Breast epithelium (tissue), 4 donors: ENCODE measurements at places on chromosomes 3 and 15. TPM values are rescaled to one million over a fixed set of nuclear protein-coding genes. Genes with fewer than 3 reads are reported as not detected.

DNA sequence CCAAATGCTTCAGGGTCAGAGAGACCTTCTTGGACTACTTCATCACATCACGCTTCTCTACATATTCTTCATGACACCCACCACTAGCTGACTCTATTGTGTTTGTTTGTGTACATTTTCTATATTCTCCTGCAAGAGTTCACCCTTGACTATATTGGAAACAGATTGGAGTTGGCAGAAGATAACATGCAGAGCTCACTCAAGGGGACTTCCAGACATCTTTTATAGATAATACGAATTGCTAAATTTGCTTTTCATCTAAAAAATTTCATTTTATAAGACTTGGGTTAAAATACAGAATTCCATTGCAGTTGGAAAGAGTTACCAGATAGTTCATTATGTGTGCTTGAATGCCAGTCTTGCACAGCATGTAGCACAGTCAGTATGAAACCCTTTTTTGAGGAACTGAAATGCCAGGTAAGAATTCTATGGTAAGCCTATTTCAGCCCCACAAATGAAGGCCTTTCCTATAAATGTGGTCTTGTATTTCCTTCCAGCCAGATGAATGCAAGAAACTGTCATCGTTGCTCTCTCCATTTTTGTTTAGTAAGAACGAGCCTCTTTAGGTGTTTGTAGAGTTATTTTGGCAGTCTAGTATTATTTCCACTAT lies 177.6 kb downstream of the GHSR start:
- H3K36me3 ChIP-seq = no peaks in the 10 kb centered on the region
- no peaks in the 10 kb centered on the region for H3K27me3 ChIP-seq
- no peak overlapping the region for H3K4me3 ChIP-seq
- DNase-seq = no peak

Gene SUCNR1
- 1.3 TPM for total RNA-seq

DNA sequence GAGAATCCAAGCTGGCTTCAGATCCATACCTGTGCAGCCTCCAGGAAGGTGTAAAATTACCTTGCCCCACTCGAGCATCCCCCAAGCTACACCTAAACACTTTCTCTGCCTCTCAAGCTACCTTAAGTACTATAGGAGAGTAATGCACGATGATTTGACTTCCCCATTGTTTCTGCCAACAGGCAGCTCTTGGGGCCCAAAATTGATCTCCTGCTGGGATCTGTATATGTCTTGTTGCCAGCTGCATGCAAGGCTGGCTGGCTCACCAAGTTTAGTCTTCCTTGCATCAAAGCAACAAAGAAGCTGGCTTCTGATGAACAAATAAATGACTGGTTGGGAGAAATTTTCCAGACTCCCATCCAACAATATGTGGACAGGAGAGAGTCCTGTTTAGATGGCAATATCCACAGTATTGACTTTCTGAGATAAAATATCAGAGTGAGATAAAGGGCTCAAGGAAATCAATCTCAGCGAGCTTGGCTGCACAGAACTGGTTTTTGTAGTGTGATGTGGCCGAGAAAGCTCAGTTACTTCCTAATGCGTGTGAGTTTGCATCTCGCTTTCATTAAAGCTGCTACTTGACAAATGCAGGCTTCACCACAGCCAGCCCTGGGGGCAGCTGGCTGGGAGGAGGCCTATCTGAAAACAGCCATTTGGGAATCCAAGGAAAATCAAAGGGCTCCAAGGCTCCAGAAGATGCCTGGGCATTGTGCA lies 140.7 kb downstream of the MINAR1 start:
- H3K27ac ChIP-seq = no peak overlapping the region
- no peak overlapping the region for H3K4me3 ChIP-seq
- no peaks in the 10 kb centered on the region for H3K27me3 ChIP-seq
- DNase-seq = no peak
- H3K4me1 ChIP-seq = no peaks in the 10 kb centered on the region

DNA sequence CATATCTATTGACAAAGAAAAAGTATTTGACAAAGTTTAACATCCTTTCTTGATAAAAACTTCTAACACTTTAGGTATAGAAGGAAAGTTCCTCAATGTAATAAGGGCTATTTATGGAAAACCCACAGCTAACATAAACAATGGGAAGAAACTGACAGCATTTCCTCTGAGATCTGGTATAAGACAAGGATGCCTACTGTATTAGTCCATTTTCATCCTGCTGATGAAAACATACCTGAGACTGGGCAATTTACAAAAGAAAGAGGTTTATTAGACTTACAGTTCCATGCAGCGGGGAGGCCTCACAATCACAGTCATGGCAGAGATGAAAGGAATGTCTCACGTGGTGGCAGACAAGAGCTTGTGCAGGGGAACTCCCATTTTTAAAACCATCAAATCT lies 17.8 kb upstream of the CLDN1 start:
- no peaks in the 10 kb centered on the region for H3K36me3 ChIP-seq
- no peaks in the 10 kb centered on the region for H3K27me3 ChIP-seq
- no peak overlapping the region for H3K27ac ChIP-seq
- no peaks in the 10 kb centered on the region for H3K4me1 ChIP-seq
- H3K4me3 ChIP-seq = no peak overlapping the region
- DNase-seq = no peak

Gene GOLGA6L4
- 3.8 TPM for total RNA-seq

- no peaks in the 10 kb centered on the region for H3K4me1 ChIP-seq
- H3K4me3 ChIP-seq = no peak overlapping the region
- H3K27me3 ChIP-seq = no peaks in the 10 kb centered on the region
- no peak for DNase-seq
- H3K27ac ChIP-seq = no peak overlapping the region
- no peaks in the 10 kb centered on the region for H3K36me3 ChIP-seq
Measured at GRCh38 chr15:49372366-49372765, 50.7 kb upstream of the FGF7 start.

Gene EPB42
- not detected for total RNA-seq
